Activated T-helper 1 cell treated with Interleukin-2 at 50 U/mL for 16 hours (primary cell): ENCODE measurements at places on chromosomes 12 and 14.

DNA sequence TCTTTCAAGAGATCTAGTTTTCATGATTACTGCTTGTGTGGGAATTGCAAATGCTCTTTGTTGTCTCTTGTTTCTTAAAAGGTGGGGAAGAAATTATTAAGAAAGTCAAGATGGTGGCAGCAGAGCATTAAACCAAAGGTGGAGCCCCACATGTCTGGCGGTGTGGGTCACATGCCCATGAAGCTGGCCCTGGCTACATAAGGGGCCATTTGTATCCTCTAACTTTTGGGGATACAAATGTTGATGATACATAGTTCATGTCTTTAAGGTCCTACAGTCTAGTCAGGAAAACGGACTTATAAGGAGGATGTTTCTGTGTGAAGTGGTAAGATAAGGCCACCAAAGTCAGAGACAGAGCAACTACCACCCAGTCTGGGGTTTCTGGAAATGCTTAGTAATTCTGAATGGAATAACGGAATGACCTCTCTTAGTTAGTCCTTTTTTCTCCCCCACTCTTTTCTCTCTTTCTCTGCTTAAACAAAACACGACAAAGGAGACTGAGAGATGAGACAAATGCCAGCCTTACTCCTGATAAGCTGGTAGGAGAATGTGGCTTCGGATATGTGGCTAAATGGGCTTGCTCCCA is 39.9 kb upstream of the PTHLH start:
- DNase-seq, result no peak

GRCh38 chr14:86942936-86943335 is 1050.0 kb downstream of the GALC start:
- no peak for DNase-seq

DNA sequence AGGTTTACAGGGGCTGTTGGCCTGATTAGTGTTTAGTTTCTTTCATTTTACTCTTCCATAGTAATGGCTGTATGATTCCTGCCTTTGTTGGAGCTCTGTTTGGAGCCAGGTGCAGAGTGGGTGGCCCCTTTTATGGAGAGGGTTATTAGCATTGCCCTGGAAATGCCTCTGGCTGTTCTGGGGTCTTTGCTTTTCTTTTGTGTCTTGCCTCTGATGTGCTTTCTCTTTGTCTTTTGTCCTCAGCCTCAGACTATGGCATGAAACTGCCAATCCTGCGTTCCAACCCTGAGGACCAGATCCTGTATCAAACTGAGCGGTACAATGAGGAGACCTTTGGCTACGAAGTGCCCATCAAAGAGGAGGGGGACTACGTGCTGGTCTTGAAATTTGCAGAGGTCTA is 6.9 kb downstream of the MLEC start:
- DNase-seq, result no peak

DNA sequence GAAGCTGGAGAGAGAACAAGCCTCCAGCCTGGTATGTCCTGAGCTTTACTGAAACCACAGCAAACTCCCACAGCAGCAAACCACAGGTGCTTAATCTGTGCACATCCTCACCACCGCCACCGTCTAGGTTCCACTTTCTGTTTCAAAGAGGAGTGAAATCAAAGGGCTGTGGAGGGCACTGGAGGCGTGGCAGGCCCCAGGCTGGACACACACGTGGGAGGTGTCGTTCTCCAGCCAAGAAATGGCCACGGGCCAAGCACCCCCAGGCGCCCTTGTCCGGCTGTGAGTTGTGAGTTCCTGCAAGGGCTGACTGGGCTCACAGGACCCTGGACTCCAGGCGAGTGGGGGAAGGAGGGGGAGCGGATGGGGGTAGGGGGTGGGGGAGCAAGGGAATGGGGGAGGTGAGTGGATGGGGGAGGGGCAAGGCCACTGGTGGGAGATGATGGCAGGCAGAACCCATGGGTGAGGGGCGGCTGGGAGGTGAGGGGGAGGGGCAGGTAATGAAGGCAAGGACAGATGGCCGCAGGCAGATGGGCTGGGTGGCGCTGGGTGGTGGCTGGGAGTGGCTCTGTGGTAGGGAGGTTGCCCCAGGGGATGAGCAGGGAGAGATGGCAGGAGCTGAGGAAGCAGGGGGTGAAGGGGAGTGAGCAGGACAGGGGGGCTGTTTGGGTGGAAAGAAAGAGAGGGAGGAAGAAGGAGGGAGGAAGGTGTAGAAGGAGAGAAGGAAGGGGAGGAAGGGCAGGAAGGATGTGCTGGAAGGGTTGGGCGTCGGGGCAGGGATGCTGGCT is 86.7 kb downstream of the NCOR2 start:
- DNase-seq, result no peak

- DNase-seq, result no peak
Observed at GRCh38 chr12:104604995-104605675, 148.4 kb downstream of the CHST11 start.

GRCh38 chr14:78162202-78162601 is 8.0 kb upstream of the NRXN3 start:
- DNase-seq, result no peak

DNA sequence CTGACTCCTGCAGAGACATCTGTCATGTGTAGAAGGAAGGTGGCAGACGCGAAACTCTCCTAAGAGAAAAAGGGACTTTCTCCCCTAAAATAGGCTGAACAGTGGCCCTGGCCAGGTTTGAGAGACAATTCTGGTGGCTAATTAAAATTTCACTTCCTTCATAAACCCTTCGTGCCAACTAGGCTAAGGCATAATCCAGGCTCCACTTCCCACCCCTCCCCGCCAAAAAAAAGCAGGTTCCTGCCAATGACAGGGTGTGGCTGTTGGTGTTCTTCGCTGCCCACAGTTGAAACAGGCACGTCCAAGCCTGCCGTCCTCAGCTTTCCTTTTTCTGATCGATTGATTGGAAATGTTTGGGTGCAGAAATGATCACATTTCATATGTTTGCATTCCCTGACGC is 144.6 kb downstream of the GCH1 start:
- DNase-seq, result no peak

GRCh38 chr14:69610020-69610873 is 1.1 kb upstream of the SUSD6 start:
- DNase-seq, result no peak

DNA sequence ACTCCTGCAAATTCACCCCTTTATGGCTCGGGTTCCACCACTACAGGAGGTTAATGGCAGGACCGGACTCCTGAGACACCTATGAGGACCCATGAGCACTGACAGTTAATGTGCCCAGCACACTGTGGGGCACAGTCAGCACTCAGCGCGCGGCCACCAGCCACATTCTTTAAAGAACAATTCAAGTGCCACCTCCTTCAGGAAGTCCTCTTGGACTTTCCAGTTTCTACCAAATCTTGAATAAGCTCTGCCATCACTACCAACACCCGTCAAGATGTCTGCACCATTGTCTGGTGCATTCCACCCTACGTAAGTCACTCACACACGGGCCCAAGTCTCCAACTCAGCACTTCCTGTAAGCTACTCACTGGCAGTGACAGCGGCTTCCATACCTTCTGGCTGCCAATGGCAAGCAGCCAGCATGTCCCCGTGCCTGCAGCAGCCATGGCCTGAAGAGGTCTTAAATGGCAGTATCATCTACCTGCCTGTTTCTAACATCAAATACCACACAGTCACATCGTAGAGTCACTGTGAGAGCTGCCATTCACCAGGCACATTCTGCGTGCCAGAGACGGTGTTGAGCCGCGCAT is 48.5 kb downstream of the CDC42BPB start:
- DNase-seq, result no peak

- no peak for DNase-seq
Observed at GRCh38 chr12:54588110-54588889, at the start of gene PPP1R1A. PPP1R1A (minus strand) TSS chr12:54588659; CDS start chr12:54588488, 171 bp downstream.

DNA sequence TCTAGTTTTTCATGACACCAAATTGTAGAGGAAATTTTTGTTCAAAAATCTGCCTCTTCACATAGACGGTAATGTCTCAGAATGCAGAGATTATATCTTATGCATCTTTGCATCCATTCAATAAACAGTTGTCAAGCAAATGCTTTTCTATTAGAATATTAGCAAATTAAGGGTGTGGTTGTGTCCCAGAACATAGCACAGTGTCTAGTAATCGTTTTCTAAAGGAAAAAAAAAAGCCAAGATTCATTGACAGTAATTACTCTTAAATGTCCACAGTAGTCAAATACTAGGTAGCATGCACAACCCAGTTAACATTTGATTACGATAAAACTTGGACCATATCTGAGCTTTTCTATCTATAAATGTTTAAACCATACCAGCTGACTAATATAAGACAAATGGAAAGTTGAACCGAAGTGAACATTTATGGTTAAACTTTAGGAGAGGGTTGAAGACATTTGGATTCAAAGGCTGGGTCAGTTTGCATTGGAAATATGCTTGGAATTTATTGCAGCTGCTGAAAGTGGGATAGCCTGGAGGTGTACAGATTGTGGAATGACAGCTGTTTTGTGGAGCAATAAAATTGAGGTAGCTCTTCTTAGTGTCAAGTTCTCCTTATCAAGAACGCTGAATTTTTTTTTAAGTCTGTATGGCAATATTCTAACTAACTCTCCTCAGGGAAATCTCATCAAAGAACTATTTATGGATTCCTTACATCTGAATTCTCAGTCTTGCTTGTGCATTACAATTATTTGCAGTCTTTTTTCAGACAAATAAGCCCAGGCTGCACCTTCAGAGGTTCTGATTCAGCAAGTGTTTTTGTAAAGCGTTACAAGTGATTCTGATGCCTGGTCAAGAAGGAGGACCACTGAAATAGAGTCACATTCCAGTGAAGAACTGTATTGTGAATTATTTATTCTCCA is 66.7 kb upstream of the ATP2B1 start:
- DNase-seq, result no peak

GRCh38 chr12:117202556-117202955 is 12.3 kb upstream of the FBXO21 start:
- no peak for DNase-seq

DNA sequence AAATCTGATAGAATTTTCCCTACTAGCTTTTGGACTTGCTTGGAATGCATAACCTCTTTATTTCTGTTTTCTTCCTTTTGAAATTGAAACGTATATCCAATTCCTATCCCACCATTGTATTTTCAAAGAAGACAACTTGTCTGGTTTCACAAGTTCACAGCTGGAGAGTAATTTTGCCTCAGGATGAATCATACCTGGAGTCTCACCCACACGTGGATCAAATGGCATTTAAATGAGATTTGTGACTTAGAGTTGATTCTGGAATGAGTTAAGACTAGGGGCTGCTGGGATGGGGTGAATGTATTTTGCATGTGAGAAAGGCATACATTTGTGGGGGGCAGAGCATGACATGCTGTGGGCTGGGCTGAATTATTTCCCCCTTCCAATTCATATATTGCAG is 516.5 kb upstream of the MGAT4C start:
- DNase-seq, result no peak
